ENCODE measurements at places on chromosomes 5 and 9. TPM values are rescaled to one million over a fixed set of nuclear protein-coding genes. Genes with fewer than 3 reads are reported as not detected.

The FBXW11 gene
- 65.3 TPM for total RNA-seq

The PLAC8L1 gene
- total RNA-seq: not detected

The CRB2 gene
- not detected for total RNA-seq

GRCh38 chr5:126251024-126251423 is 172.2 kb upstream of the GRAMD2B start:
- no peak for DNase-seq

DNA sequence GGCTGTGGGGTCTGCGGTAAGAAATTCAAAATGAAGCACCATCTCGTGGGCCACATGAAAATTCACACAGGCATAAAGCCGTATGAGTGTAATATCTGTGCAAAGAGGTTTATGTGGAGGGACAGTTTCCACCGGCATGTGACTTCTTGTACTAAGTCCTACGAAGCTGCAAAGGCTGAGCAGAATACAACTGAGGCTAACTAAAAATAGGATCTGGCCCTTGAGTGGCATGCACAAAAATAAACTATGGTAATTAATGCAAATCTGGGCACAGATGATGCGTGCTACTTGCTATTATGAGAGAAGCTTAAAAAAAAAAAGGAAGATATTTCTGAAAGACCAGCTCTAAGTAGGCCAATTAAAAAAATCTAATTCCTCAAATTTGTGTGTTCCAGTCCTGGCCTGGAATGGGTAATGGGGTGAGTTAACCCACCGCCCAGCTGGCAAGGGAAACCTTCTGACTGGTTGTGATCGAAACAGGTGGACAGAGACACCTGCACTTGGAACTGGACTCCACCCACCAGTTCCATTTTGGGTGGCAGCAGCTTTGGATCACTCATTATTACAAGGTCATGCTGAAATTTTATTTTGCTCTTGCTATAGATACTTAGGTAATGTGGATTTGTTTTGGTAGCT is 26.6 kb upstream of the ZBTB34 start:
- no peak for DNase-seq

The INSL6 gene
- total RNA-seq: not detected
